CD8-positive, alpha-beta T cell (primary cell): ENCODE measurements at places on chromosomes 7 and 10. TPM values are rescaled to one million over a fixed set of nuclear protein-coding genes. Genes with fewer than 3 reads are reported as not detected.

The HSPA12A gene
- 0.08 TPM for total RNA-seq

The RSPH10B gene
- 0.47 TPM for total RNA-seq

The AKR1C8 gene
- total RNA-seq, result not detected

The SH2D4B gene
- total RNA-seq, result 0.36 TPM

The HOXA7 gene
- not detected for total RNA-seq

The UFSP1 gene
- total RNA-seq, result 2.1 TPM

The NODAL gene
- total RNA-seq, result not detected

The CD36 gene
- total RNA-seq, result 0.38 TPM

The ADGRA1 gene
- not detected for total RNA-seq

The SPDYE8 gene
- not detected for total RNA-seq

The FAM241B gene
- total RNA-seq, result 7.4 TPM

The CFAP43 gene
- total RNA-seq, result not detected

The CACNA2D1 gene
- not detected for total RNA-seq

The OPN1SW gene
- not detected for total RNA-seq

The SPDYE5 gene
- 0.25 TPM for total RNA-seq

The OSBPL3 gene
- 13.8 TPM for total RNA-seq

The MAGI2 gene
- not detected for total RNA-seq

The CAV1 gene
- total RNA-seq, result not detected

The ITPRID1 gene
- not detected for total RNA-seq

The WEE2 gene
- total RNA-seq, result 0.22 TPM

The HOXA5 gene
- total RNA-seq, result 0.28 TPM

The FOXI2 gene
- not detected for total RNA-seq

The C1GALT1 gene
- total RNA-seq, result 57.4 TPM

The MSS51 gene
- 0.72 TPM for total RNA-seq

The GHRHR gene
- not detected for total RNA-seq

The TEX47 gene
- total RNA-seq, result not detected

The WDR11 gene
- total RNA-seq, result 23.0 TPM

The ZNF25 gene
- total RNA-seq, result 3.0 TPM

The PLCE1 gene
- not detected for total RNA-seq
